Activated CD4-positive, alpha-beta T cell treated with anti-CD3 and anti-CD28 coated beads for 1 hour (primary cell): ENCODE measurements at places on chromosomes 4 and X.

DNA sequence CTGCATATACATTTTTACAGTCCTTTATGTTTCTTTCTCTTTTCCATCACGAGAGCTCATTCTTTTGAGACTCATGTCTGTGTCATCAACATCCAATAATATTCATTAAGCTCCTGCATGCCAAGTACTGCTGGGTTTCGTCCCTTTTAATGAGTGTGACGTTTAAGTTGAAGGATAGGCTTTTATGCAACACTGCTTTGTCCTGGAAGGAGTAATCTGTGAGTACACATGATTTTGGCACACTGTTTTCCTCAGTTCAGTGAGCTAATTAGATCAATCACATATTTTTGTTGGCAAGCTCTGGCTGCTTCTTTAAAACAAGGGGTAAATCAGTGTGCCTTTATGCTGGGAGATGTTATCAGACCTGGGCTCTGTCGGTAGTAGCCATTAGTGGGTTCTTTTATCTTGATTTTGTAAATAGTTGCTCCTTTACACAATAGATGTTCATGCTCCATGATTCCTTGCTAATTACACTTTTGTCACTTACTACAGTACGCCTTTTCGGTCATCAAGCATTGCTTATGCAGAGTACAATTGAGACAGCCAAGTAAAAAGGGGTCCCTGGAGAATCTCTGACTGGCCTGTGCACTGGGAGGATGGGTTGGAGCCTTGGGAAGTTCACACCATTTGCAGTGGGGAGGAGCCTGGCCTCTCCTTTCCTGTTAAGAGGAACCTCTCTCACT lies 132.6 kb downstream of the FHIP1A start:
- DNase-seq: no peak

DNA sequence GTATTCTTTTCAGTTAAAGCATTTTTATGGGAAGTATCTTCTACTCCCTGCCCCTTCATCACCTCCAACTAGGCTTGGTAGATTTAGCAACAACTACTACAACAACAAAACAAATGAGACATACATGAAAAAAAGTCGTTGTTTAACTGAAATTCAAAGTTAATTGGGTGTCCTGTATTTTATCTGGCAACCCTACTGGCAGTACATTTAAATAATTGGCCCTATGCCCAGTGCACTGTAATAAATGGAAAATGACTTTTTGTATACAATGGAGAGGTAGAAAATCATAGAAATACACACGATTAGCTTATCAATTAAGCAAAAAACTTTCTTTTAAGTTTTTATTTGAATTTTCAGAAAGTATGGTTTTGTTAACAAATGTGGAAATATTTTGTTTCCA lies 21.4 kb upstream of the CLGN start:
- DNase-seq: no peak

GRCh38 chrX:31266203-31267076 lies 194.6 kb upstream of the FTHL17 start:
- DNase-seq: no peak

GRCh38 chrX:137852502-137852901 lies 286.6 kb downstream of the ZIC3 start:
- DNase-seq: no peak

DNA sequence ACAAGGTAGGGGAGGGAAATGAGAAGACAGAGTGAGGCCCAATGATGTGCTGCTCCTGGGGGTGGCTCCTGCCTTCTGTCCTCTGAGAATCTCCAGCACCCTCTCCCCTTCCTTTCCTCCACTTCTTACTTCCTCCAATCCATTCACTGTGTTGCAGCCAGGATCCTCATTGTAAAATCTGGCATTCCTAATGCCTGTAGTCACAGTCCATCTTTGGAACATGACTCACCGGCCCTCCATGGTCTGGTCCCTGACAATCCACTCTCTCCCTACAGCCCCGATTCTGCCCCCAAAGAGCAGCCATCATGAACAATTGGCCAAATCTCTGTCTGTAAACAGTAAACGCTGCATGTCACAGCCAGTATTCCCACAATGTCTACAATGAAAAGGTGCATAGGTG lies 72.9 kb downstream of the CLNK start:
- DNase-seq: no peak
